Cortex of kidney (tissue), 1 donor: ENCODE measurements at places on chromosomes 11 and 22.

GRCh38 chr22:49255741-49256318 is 571.8 kb downstream of the BRD1 start:
- DNase-seq: no peak

- DNase-seq: no peak
These were observed 6.9 kb downstream of the FGF19 start for GRCh38 chr11:69696749-69697468.

GRCh38 chr22:41876275-41876674 is 38.6 kb downstream of the SHISA8 start:
- no peak for DNase-seq

GRCh38 chr22:32338757-32339156 is 18.9 kb upstream of the RFPL3 start:
- no peak for DNase-seq
